ENCODE measurements at places on chromosomes 5 and 9. TPM values are rescaled to one million over a fixed set of nuclear protein-coding genes. Genes with fewer than 3 reads are reported as not detected.

Gene ZFP37
- not detected for total RNA-seq

GRCh38 chr9:129164246-129164930, 13.7 kb downstream of the IER5L start:
- no peak for DNase-seq

Gene SPINK4
- total RNA-seq = 2.1 TPM

DNA sequence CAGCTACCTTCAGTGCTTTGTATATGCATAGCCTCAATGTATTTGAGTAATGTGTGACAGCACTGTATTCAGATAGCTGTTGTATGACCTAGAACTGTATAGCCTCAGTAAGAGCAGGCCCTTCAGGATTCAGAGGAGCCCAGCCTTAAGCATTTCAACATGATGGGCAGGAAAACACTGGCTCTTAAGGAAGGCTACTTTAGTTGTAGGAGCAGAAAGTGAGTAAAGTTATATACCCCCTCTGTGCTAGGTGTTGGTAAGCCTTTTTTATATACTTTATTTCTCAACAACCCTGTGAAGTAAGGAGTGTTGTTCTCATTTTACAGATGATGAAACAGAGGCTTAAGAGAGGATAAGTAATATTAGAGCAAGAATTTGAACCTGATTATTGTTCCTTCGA, 1.5 kb upstream of the GPR21 start:
- no peak for DNase-seq

GRCh38 chr5:43017428-43017815, 22.7 kb downstream of the ANXA2R start:
- no peak for DNase-seq

- peak; percentile 49 for DNase-seq
Observed at GRCh38 chr5:17069995-17070511, 134.0 kb upstream of the MYO10 start.

DNA sequence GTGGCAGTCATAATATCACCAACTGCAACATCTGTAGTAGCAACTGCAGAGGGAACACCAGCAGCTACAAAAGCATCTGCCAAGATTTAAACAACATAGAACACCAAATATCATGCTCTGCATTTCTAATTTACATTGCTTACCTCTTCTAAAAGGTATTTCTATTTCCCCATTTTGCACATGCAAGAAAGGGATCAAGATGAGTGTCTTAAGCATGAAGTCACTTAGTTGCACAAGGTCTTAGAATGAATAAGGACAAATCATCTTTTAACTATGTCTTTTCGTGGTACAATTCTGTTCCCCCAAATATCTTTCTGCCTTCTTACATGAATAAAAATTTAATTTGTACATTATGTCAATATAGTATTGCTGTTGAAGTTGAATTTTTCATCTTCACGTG, 1746.4 kb downstream of the EFNA5 start:
- no peak for DNase-seq

- DNase-seq = no peak
Observed at GRCh38 chr9:137478962-137479861, 20.1 kb upstream of the NSMF start.

GRCh38 chr9:128104171-128104618, 23.3 kb downstream of the PTGES2 start:
- peak; percentile 49 for DNase-seq

DNA sequence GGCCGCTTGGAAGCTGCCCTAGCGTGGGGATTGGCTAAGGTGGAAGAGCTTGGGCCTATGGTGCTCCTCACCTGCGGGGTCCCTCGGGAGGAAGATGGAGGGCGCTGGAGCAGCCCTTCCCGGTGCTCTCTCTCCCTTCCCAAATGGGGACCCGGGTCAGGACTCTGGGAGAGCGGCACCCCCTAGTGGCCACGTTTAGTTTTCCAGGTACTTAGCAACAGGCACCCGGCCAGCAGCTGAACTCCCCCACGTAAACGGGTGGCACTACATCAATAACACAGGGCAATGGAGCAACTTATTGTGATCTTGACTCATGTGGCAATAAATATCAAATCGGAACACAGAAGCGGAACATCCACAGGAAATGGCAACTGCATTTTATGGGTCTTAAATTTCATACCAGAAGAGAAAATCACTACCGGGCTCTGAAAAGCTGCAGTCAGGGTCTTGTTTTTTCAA, 316.6 kb downstream of the AGTPBP1 start:
- peak; percentile 52 for DNase-seq

- DNase-seq = no peak
Observed at GRCh38 chr5:62144401-62145022, 161.5 kb upstream of the KIF2A start.

Measured in Caco-2 (cell line).